CD8-positive, alpha-beta memory T cell (primary cell): ENCODE measurements at places on chromosomes 13 and 19. TPM values are rescaled to one million over a fixed set of nuclear protein-coding genes. Genes with fewer than 3 reads are reported as not detected.
A peak's percentile ranks its signal among the peaks of the same experiment; 100 is the strongest.

- no peak for DNase-seq
Observed at GRCh38 chr19:18232540-18233223, 6.4 kb upstream of the PDE4C start.

GRCh38 chr13:33099860-33100259, 83.6 kb downstream of the KL start:
- DNase-seq = no peak

LILRB1 gene
- 3.9 TPM for polyA plus RNA-seq

KCTD4 gene
- not detected for polyA plus RNA-seq

DNA sequence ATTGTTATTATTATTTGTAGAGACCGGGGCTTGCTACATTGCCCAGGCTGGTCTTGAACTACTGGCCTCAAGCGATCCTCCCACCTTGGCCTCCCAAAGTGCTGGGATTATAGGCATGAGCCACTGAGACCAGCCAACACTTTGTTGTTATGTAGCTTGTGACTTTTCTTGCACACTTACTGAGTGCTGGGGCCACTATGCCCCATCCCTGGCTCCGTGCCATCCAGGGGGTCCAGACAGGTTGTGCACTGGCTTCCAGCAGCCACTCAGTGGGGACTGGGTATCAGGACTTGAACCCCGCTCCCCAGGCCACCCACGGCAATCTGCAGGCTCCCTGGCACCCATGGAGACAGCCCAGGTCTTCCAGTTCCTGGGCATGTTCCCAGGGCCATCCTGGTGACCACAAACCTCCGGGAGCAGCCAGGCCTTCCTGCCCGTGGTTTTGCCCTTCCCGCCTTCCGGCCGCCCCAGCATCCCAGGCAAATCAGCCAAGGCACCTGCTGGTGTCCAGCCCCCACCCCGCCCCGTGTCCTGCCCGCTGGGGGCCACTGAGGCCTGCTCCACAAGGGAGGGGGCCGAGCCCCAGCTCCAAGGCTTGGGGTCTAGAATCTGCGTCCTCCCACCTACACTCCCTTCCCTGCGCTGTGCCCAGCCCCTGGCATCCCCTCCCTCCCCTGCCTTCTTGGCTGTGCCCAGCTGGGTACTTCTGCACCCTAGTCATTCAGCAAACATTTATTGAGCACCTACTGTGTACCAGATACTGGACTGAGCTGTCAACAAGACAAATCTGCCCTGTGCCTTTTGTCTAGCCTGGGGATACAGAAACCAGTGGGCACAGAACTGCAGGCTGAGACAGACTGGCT, 23.7 kb upstream of the SEMA6B start:
- DNase-seq = no peak

DNA sequence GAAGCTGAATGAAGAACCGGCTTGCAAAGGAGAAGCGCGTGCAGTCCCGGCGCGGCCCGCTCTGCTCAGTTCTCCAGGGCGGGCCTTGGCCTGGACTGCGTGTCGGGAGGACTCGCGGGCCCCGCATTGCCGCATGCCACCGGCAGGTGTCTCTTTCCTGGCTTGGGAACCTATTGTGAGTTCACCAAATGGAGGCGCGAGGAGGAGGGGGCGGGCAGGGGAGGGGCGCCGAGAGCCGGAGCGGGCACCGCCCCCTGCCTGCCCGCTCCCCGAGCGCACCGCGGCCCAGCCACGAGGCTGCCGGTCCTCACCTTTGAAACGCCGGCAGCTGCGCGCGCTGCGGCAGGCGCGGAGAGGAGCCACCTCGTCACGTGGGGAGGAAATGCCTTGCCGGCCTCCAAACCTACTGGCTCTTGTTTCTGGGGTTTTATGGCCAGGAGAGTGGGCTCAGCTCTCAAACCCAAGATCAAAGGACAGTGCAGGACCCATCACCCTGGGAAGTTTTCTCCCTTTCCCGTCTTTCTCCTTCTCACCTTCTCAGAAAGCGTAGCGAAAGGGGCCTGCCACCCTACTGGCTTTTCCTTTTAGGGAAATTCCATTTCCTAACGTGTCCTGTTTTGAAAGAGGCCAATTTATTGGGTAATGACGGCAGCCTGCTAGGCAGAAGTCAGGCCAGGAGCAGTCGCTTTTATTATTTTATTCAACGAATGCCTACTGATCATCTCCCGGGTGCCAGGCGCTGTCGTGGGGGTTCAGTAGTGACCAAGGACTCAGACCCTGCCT, 13.8 kb upstream of the UBE2L5 start:
- peak; percentile 92 for DNase-seq

GRCh38 chr19:48393559-48394330, at the start of gene GRIN2D:
TSS of gene GRIN2D (plus strand) at chr19:48393668. CDS start at chr19:48398393, 4,725 bp downstream.
- peak; percentile 38 for DNase-seq

GRCh38 chr13:113864273-113864890, 506 bp upstream of the GAS6 start:
- DNase-seq = no peak

GRCh38 chr13:77544355-77544754, 8.8 kb downstream of the SCEL start:
- DNase-seq = no peak

DNA sequence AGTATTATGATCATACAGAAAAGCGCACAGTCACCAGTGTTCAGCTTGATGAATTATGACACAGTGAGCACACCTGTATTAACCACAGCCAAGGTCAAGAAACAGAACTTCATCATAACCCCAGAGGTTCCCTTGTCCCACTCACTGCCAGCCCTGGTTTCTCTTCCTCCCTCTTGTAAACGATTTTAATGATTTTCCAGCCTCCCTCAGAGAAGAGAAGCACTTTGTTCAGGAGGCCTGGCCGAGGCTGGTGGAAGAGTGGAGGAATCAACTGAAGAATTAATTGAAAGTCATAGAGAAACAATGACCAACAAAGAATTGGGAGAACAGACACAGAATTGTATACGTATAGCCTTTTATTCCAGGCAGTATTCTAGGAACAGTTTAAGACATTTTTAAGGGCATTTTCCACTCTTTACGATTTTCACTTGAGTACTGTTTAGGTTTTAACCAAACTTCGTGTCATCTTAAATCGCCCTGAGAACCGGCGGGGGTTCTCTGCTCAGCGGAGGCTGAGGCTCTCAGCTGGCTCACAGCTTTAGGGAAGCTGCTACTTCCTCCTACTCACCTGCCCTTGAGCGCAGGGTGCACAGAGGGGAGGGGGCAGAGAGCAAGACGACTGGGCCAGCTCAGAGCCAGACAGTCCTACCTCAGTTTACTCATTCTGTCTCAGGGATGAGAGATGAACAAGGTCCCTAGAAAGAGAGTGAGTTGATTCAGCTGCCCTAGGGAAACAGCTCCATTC, 108.6 kb downstream of the AKAP11 start:
- DNase-seq = no peak

GRCh38 chr13:23671377-23671776, 101.2 kb downstream of the TNFRSF19 start:
- no peak for DNase-seq

DNA sequence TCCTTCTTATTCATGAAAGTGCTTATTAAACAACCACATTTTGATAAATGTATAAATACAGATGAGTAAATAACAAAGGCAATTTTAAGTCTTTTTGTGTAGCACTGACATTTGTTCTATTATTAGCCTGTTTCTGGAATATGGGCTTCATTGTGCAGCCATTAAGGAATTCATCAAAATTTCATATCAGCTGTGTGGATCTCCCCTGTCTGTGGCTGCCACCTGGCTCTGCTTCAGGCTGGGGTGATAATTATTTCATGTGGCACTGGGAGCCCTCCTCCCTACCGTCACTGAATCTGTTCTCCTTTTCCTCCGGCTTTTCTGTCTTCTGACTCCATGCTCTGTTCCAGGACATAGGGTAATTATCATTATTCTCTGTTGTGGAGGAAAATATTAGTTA, 57.1 kb downstream of the LMO7 start:
- no peak for DNase-seq

DNA sequence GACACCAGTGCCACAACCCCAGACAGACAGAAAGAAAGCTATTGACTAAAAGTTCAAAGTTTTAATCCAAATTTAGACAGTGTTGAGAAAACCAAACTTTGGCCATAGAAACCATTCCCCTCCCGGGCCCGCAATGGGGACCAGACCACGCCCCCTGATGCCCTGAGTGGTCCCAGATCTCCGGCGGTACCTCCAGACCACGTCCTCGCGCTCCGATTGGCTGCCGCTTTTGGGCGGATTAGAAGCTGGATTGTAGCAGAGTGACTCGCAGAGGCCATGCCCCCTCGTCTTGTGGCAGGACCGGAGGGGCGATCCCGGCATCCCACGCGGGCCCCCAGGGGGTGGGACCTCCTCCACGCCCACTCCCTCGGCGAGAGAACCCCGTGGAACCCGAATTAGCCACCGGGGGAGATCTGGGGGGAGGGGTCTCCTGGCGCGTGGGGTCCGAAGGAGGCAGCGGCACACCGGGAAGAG, 797 bp upstream of the HSD17B14 start:
- peak; percentile 80 for DNase-seq

DNA sequence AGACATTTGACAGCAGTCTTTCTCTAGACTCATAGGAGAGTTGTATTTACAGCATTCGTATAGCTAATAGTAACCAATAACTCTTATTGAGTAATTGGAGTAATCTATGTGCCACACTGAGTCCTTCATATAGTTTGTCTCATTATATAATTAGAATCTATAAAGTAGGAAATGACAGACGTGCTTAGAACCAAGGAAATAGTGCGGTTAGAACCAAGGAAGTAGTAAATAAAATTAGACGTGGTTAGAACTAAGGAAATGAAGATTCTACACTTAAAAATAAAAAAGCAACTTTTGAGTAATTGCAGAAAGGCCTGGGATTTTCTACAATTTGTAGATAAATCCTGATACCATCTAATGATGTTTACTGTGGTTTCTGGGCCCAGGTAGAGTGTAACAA, 107.8 kb upstream of the TNFSF11 start:
- no peak for DNase-seq

PINLYP gene
- 1.3 TPM for polyA plus RNA-seq

GRCh38 chr13:33228648-33229445, 56.7 kb downstream of the STARD13 start:
- DNase-seq = peak; percentile 37

ZNF607 gene
- 7.7 TPM for polyA plus RNA-seq

DNA sequence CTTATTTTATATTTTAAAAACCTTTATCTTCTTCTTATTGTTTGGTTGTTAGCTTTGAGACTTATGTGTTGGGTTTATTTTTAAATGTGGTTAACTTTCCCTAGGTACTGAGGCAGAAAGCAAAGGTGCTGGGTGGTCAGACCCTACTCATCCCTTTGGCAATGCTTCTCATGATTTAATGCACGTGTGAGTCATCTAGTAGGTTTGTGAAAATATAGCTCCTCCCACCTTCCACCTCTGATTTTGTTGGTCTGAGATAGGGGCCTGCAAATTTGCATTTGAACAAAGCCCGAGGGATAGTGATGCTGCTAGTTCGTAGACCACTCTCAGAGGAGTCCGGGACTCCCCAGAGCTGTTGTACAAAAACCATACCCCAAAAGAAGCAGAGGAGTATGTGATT, 771.3 kb upstream of the ARGLU1 start:
- no peak for DNase-seq

- no peak for DNase-seq
Observed at GRCh38 chr13:25420161-25420560, 48.4 kb downstream of the ATP8A2 start.

- DNase-seq = no peak
Observed at GRCh38 chr13:61777271-61777670, 361.6 kb upstream of the PCDH20 start.

CSNK1G2 gene
- 58.2 TPM for polyA plus RNA-seq

S1PR4 gene
- 494 TPM for polyA plus RNA-seq

GRCh38 chr13:94057618-94058186, 421.8 kb downstream of the DCT start:
- DNase-seq = no peak

- DNase-seq = no peak
Observed at GRCh38 chr13:88063741-88064140, 392.6 kb downstream of the SLITRK5 start.

NLRP7 gene
- not detected for polyA plus RNA-seq

GRCh38 chr19:30253581-30253996, 118.6 kb upstream of the ZNF536 start:
- no peak for DNase-seq

DNA sequence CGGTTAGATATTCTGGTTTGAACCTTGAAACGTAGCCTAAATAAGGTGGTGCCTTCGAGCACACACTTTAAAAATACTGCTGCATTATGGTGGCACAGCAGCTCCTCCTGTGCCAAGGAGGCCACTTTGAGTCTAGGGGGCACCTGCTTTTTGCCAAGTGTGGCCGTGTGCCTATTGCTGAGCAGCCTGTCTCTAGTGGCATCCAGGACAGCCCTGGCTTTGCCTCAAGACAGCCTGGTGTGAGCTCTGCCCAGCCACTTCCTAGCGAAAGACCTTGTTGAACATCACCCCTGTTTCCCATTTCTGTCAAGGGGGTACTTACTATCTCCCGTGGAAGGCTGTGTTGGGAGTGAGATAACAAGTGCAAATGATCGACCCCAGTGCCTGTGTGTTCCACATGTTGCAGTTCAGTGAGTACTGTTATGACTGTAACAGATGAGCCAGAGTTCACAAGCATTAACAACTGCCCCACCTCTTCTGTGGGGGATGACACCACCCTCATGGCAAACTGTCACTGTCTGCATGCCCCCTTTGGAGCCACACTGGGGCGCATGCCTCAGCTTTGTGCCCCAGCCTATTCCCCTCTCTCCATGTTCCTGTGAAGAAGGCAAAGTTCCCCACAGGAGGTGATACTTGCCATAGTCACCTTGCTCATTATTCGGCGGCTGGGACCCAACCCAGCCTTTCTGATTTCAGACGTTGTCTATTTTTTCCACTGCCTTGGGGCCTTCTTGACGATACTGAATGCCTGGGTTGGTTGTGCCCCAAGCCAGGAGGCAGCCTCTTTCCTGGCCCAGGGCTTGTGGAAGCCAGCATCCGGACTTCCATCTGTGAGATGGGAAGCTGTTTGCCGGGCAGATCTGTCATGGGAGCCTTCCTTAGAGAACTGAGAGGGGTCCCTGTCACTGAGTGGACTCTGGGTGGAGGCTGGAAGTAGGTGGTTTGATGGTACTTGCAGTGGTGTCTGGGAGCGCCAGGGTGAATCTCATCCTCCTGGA, 5.4 kb downstream of the GATAD2A start:
- DNase-seq = peak; percentile 60

SELENOV gene
- not detected for polyA plus RNA-seq

DNA sequence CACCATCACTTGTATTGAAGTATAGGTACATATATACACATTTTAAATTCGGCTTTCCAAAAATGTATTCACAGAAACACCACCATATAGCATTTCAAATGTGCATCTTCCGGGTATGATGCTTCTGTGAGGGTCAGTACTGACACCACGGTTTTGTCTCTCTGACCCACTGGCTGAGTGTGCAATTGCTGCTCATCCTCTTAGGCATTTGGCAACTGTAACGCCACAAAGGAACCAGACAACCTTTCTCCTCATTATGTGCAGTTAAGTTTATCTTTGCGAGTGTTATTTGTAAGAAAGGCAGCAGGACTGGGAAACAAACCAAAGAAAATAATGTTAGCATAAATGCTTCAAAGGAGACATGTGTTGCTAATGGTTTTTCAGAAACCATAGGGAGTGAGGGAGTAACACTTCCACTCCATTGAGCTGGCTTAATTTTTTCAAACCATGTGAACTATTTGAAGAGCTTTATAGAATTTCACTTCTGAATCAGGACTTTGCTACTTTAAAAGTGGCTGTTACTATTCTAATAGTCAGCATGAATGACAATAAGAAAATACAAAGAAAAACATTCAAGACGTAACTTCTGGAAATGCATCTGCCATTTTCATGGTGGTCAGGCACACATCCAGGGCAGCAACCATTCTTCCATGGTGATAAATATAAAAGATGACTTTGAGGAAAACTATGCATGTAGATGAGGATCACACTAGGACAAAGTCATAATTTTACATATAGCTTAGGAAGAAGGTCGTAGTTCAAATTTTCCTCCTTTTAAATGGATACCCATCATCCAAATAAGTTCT, 423.3 kb downstream of the MZT1 start:
- no peak for DNase-seq

SOHLH2 gene
- polyA plus RNA-seq = not detected

LACC1 gene
- polyA plus RNA-seq = 1.7 TPM
